ENCODE measurements at places on chromosomes 5 and 9. TPM values are rescaled to one million over a fixed set of nuclear protein-coding genes. Genes with fewer than 3 reads are reported as not detected.

The PHF24 gene
- polyA plus RNA-seq: 0.95 TPM

The SMU1 gene
- 16.4 TPM for polyA plus RNA-seq

The BARX1 gene
- polyA plus RNA-seq: 0.30 TPM

The KLHL3 gene
- polyA plus RNA-seq: 12.0 TPM

The EGR1 gene
- polyA plus RNA-seq: 24.5 TPM

The PTGR1 gene
- 98.3 TPM for polyA plus RNA-seq

The FYB1 gene
- not detected for polyA plus RNA-seq

The GARNL3 gene
- 24.8 TPM for polyA plus RNA-seq

The HAVCR1 gene
- not detected for polyA plus RNA-seq

The BOD1 gene
- polyA plus RNA-seq: 80.5 TPM

The IL12B gene
- polyA plus RNA-seq: not detected

The PLEKHG4B gene
- 8.1 TPM for polyA plus RNA-seq

The NR4A3 gene
- 0.87 TPM for polyA plus RNA-seq

The BTNL8 gene
- not detected for polyA plus RNA-seq

The ANKRD34B gene
- polyA plus RNA-seq: 0.05 TPM

The ECSCR gene
- 0.97 TPM for polyA plus RNA-seq

The ZBED3 gene
- 21.7 TPM for polyA plus RNA-seq

The FAM221B gene
- polyA plus RNA-seq: 0.66 TPM

The TYRP1 gene
- 0.59 TPM for polyA plus RNA-seq

The SAXO1 gene
- polyA plus RNA-seq: 0.24 TPM

The VAV2 gene
- polyA plus RNA-seq: 18.3 TPM

The CAVIN4 gene
- polyA plus RNA-seq: 1.6 TPM

The PTAR1 gene
- polyA plus RNA-seq: 15.9 TPM

The INSL6 gene
- polyA plus RNA-seq: not detected

The CRB2 gene
- 16.9 TPM for polyA plus RNA-seq

The GDNF gene
- polyA plus RNA-seq: not detected

The CYSRT1 gene
- polyA plus RNA-seq: 6.6 TPM

The ESM1 gene
- polyA plus RNA-seq: 0.48 TPM

The FOXD4 gene
- polyA plus RNA-seq: not detected

The MYO10 gene
- polyA plus RNA-seq: 8.2 TPM
